ENCODE measurements at places on chromosomes 12 and 14. TPM values are rescaled to one million over a fixed set of nuclear protein-coding genes. Genes with fewer than 3 reads are reported as not detected.

The MANSC4 gene
- not detected for total RNA-seq

- no peak for DNase-seq
Observed at GRCh38 chr14:58118097-58118815, 33.8 kb downstream of the ARMH4 start.

The EIF2S3B gene
- 1.2 TPM for total RNA-seq

The HHIPL1 gene
- 3.1 TPM for total RNA-seq

GRCh38 chr14:21113369-21113768 lies 12.5 kb downstream of the TMEM253 start:
- no peak for DNase-seq

DNA sequence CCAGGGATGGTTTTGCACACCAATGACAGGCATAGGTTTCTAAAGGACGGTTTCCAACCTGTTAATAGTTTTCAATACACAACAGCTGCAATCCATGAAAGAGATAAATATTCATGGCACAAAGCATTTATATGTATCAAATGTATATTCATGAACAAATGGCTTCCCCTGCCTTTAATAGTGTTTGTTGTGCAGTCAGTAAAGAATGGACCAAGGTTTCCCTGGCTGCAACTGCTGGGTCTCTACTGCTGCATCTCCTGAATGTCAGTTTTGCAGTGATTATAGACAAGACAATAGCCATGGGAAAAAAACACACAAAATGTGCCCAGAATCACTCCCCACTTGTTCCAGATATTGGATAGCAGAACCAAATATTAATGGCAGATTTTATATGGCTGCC lies 284.1 kb downstream of the BTG1 start:
- peak; percentile 56 for DNase-seq

The MGAT4C gene
- total RNA-seq: 0.41 TPM

- no peak for DNase-seq
Observed at GRCh38 chr14:57652769-57653168, 159.1 kb upstream of the CCDC198 start.

DNA sequence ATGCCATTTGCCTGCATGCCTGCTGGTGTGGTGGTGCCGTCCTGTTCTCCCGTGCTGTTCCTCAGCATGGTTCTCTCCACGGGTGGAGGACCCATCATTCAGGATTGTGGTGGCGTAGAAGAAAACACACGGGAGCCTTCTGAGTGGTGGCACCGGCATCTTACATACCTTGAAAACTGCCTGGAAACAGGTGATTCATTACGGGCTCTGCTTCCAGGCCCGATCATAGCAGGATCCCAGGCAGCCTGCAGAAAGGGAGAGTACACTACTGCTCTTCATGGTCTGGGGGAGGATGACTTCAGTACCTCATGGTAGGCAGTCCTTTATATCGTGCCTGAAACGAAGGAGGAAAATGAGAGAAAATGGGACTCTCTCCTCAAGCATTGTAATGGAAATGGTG lies 66.6 kb upstream of the KCNA5 start:
- no peak for DNase-seq

- no peak for DNase-seq
Observed at GRCh38 chr14:32865827-32866376, 72.8 kb upstream of the NPAS3 start.

DNA sequence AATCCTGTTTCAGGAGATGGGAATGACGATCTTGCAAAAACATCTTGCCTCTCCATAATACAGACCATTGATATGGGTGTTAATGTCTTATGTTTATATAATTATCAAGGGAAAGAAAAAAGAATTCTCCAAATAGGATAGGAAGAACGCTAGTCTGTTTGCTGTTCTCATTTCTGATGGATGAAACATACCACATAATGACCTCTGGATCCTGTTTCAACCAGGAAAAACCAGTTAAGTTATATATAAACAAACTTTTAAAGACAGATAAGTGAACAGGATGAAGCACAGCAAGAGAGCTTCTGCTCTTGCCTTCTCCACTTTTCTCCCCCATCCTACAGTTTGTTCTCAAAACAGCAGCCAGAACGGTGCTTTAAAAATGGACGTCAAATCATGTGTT lies 27.8 kb downstream of the COQ6 start:
- no peak for DNase-seq

DNA sequence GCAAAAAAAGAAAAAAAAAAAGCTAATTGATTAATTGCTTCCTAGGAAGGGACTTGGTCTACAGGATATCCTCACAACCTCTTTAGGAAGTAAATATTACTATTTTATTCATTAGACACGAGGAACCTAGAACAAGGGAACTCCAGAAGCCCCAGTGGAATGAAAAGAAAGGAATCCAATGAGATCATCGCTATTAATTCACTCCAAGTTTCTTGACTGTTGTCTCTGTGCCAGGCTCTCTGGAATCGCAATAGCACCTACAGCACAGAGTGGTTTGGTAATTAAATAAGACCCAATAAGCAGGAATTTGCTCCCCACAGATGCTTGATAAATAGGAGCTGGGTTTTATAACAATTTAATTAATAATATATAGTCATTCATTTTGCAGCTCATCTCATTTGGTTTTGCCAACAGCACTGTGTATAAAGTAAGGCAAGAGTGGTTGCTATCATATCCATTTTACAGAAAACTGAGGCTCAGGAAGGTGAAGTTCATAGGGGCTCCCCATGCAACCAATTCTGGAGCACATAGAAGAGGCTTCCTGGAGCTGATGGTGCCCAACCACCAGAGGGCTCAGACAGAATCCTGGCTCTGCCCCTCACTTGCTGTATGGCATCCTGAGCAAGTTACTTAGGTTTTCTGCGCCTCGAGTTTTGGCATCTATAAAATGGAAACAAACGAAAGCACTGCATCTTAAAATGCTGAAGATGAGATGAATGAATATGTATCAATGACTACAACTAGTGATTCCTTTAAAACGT lies 420.2 kb downstream of the MED13L start:
- no peak for DNase-seq

GRCh38 chr12:116423094-116423493 lies 136.1 kb upstream of the MAP1LC3B2 start:
- peak; percentile 69 for DNase-seq

DNA sequence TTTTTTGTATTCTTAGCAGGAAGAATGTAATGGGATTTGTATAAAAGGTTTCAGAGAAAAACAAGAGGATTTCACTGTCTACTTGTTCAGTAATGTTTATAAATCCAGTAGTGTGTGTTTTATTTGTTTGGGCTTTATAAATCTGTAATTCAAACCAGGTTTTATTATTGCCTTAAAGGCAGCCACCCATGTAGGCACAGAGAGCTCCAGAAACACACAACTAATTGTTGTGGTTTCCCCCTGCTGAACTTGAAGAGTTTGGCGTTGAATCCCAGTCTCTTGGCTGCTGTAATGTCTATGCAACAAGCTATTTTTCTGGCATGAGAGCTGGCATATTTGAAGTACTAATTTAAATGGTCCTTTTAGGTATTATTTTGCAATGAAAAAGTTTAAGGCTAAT lies 63.4 kb upstream of the SLCO1C1 start:
- peak; percentile 50 for DNase-seq

DNA sequence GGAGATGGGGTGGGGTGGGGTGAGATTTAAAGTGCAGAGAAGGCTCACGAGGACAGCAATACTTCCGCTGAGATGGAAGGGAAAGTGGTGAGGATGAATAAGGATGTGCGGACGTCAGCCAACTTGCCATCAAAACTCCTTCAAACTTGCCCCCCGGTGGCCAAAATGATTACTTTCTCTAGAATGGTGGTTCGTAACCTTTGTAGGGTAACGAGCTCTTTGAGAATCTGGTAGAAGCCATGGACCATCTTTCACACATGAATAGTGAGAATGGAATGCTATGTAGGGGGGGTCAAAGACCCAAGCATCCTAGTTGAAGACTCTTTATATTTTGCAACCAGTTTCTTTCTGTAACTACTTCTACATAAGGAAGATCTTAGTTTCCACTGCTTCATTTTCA lies 245.9 kb upstream of the DDHD1 start:
- DNase-seq: no peak

- peak; percentile 24 for DNase-seq
Observed at GRCh38 chr12:68871921-68872320, 61.0 kb downstream of the CPM start.

- DNase-seq: no peak
Observed at GRCh38 chr14:79325071-79325470, 886.2 kb downstream of the DIO2 start.

The TMCC3 gene
- total RNA-seq: 20.7 TPM

The OR4E2 gene
- total RNA-seq: not detected

The BCL11B gene
- 5.7 TPM for total RNA-seq

GRCh38 chr14:72699852-72700257 lies 194.0 kb downstream of the DPF3 start:
- DNase-seq: peak; percentile 40

Data from tongue (tissue), 3 donors.